ENCODE measurements at places on chromosomes 16 and 17. TPM values are rescaled to one million over a fixed set of nuclear protein-coding genes. Genes with fewer than 3 reads are reported as not detected.

DNA sequence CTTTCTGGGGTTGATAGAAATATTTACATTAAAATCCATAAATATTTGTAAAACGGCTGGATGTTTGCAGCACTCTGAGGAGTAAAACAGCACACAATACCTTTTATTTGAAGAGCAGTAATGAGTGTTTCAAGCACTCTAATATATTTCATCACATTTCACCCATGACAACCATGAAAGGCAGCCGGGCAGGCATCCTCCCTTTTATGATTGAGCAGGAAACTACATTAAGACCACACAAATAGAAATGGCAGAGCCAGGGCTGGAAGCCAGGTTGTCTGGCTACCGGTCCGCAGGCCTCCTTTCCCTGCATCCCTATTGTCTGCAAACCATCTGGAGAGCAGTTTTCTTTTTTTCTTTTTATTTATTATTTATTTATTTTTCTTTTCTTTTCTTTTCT lies 23.1 kb upstream of the GPRC5C start:
- no peaks in the 10 kb centered on the region for H3K27me3 ChIP-seq
- H3K36me3 ChIP-seq, result no peaks in the 10 kb centered on the region
- no peaks in the 10 kb centered on the region for H3K4me1 ChIP-seq
- no peak overlapping the region for H3K4me3 ChIP-seq
- H3K27ac ChIP-seq, result no peak overlapping the region
- DNase-seq, result no peak

GRCh38 chr17:79027925-79028491 lies 4.0 kb downstream of the C1QTNF1 start:
- H3K27me3 ChIP-seq, result no peaks in the 10 kb centered on the region
- peak; percentile 83 for DNase-seq

GRCh38 chr17:10042589-10043244 lies 137.6 kb upstream of the RCVRN start:
- no peak for DNase-seq
- H3K4me1 ChIP-seq, result no peaks in the 10 kb centered on the region
- no peak overlapping the region for H3K4me3 ChIP-seq
- H3K27me3 ChIP-seq, result no peaks in the 10 kb centered on the region
- H3K36me3 ChIP-seq, result no peaks in the 10 kb centered on the region

- no peak overlapping the region for H3K4me3 ChIP-seq
- no peaks in the 10 kb centered on the region for H3K36me3 ChIP-seq
- DNase-seq, result no peak
- H3K4me1 ChIP-seq, result no peaks in the 10 kb centered on the region
- H3K27me3 ChIP-seq, result no peaks in the 10 kb centered on the region
These were observed 5.2 kb upstream of the CMTM2 start for GRCh38 chr16:66574081-66574480.

DNA sequence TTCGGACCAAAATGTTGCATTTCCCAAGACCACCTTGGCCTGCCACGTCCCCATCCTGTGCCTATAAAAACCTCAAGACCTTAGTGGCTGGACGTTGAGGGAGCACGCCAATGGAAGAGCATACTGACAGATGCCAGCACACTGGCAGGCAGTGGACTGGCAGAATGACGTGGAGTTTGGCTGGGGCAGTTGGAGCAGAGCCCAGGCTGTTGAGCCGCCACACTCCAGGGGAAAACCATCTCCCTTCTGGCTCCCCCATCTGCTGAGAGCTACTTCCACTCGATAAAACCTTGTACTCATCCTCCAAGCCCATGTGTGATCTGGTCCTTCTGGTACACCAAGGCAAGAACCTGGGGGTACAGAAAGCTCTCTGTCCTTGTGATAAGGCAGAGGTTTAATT lies 494.1 kb downstream of the CDH11 start:
- no peaks in the 10 kb centered on the region for H3K36me3 ChIP-seq
- no peaks in the 10 kb centered on the region for H3K27me3 ChIP-seq
- H3K4me3 ChIP-seq, result no peak overlapping the region
- DNase-seq, result no peak

DNA sequence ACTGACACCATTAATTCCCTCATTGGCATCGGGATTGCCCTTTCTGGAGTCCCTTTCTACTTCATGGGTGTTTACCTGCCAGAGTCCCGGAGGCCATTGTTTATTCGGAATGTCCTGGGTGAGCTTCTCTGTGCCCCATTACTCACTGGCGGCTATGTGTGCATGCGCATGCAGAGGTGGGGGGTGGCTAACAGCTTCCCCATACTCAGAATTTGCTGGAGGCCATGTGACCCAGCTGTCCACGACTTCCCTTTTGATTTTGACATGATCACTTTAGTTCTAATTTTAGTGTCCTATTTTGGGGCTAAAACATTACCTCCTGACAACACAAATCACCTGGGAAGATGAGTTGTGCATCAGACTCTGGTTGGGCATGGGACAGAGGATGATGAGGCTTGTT lies 14.1 kb downstream of the SLC7A6OS start:
- no peaks in the 10 kb centered on the region for H3K27me3 ChIP-seq
- no peak for DNase-seq
- no peak overlapping the region for H3K27ac ChIP-seq
- H3K36me3 ChIP-seq, result peaks cover 79% of the 10 kb centered on the region

The WFDC1 gene
- 126 TPM for total RNA-seq

DNA sequence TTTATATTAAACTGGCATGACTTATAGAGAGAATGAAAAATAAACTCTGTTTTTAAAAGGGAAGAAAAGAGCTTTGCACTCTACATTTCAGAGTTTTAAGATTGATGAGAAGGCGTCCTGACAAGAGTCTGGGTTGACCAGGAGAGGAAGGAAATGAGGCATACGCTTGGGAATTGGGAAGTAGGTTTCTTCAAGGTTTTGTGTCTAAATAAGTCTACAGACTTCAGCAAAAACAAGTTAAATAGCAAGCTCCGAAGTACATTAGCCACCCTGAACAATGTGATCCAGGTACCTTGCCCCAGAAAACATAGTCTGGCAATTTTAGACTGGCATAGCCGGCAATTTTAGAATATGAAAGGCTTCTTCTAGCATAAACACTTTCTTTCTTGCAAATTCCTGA lies 28.5 kb upstream of the CCDC182 start:
- no peak overlapping the region for H3K4me3 ChIP-seq
- H3K4me1 ChIP-seq, result no peaks in the 10 kb centered on the region
- H3K27ac ChIP-seq, result no peak overlapping the region
- no peak for DNase-seq

GRCh38 chr17:32870969-32871368 lies 6.0 kb downstream of the MYO1D start:
- no peak for DNase-seq
- no peaks in the 10 kb centered on the region for H3K36me3 ChIP-seq
- H3K4me1 ChIP-seq, result peaks cover 15% of the 10 kb centered on the region
- peak overlapping the region; percentile 58 for H3K27ac ChIP-seq

DNA sequence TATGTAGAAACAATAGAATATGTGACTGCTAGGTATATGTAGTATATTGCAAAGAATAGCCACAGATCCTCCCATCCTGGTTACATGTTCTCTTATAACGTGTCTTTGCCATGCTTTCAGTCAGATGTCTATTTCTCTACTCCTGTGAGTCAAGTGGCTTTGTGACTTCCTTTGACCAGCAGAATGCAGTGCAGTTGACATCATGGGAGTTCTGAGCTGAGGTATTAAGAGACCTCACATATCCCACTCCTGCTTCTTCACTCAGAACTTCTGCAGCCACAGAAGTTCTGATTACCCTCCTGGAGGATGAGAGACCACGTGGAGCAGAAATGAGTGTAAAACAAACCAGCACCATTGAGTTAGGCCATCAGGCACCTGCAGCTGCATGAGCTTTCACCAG lies 222.5 kb downstream of the PRKCA start:
- no peaks in the 10 kb centered on the region for H3K4me1 ChIP-seq
- H3K36me3 ChIP-seq, result no peaks in the 10 kb centered on the region
- no peaks in the 10 kb centered on the region for H3K27me3 ChIP-seq
- no peak overlapping the region for H3K27ac ChIP-seq
- no peak for DNase-seq

GRCh38 chr16:85086347-85087291 lies 25.7 kb downstream of the CIBAR2 start:
- H3K4me1 ChIP-seq, result peaks cover 7% of the 10 kb centered on the region

The LSM12 gene
- 12.5 TPM for total RNA-seq

GRCh38 chr16:84277244-84277823 lies 17.3 kb upstream of the WFDC1 start:
- DNase-seq, result peak; percentile 70
- H3K27me3 ChIP-seq, result no peaks in the 10 kb centered on the region
- no peak overlapping the region for H3K27ac ChIP-seq

DNA sequence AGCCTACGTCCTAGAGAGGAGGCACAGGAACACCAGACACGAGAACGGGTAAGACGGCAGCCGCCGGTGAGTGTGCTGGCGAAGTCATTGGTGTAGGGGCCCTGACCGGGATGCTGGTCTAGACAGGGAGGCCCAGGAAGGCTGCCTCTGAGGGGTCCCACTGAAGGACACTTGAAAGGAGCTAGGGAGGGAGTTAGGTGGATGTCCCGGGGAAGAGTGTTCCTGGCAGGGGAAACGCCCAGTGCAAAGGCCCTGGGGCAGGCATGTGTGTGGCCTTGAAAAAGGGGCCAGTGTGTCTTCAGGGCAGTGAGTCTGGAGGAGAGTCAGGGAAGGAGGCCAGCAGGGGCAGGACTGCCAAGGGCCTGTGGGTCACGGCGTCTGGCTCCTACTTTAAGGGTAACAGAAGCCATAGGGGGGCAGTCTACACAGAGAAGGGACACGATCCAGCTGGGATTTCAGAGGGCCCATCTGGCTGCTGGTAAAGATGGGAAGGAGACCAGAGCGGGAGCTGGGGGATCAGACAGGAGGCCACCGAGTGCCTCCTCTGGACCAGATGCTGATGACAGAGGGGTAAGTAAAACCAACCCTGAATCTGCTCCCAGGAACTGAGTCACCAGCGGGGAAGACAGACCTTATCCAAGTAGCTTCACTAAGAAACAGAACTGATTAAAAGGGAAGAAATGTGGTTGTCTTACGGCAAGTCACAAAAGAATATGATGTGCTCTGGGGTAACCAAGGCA lies 115.9 kb downstream of the LITAF start:
- H3K27ac ChIP-seq, result no peak overlapping the region
- no peaks in the 10 kb centered on the region for H3K4me1 ChIP-seq
- H3K27me3 ChIP-seq, result no peaks in the 10 kb centered on the region
- DNase-seq, result no peak
- no peaks in the 10 kb centered on the region for H3K36me3 ChIP-seq

- no peak overlapping the region for H3K27ac ChIP-seq
- H3K27me3 ChIP-seq, result no peaks in the 10 kb centered on the region
- DNase-seq, result no peak
These were observed 6.9 kb downstream of the MYO19 start for GRCh38 chr17:36527621-36528250.

DNA sequence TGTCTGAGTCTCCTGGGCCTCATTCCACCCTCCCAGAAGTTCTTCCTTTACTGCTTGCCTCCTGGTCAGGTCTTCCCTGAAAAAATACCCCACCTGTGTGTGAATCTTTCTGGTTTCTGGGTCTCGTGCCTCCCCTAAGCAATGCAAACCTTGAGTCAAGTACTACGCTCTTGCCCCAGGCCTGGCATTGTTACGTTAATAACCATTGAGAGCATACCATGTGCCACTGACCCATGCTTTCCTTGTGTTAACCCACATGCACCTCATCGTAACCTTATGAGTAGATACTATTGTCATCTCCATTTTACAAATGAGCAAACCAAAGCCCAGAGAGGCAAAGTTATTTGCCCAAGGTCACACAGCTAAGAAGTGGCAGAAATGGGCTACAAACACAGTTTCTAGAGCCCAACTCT lies 25.4 kb upstream of the TOB1 start:
- H3K27me3 ChIP-seq, result no peaks in the 10 kb centered on the region
- H3K4me1 ChIP-seq, result no peaks in the 10 kb centered on the region
- no peak overlapping the region for H3K27ac ChIP-seq
- H3K4me3 ChIP-seq, result no peak overlapping the region

The CBX1 gene
- 20.2 TPM for total RNA-seq

- no peaks in the 10 kb centered on the region for H3K36me3 ChIP-seq
- H3K4me1 ChIP-seq, result no peaks in the 10 kb centered on the region
- no peaks in the 10 kb centered on the region for H3K27me3 ChIP-seq
- no peak overlapping the region for H3K4me3 ChIP-seq
These were observed 84.3 kb downstream of the TMEM132E start for GRCh38 chr17:34663714-34664113.

DNA sequence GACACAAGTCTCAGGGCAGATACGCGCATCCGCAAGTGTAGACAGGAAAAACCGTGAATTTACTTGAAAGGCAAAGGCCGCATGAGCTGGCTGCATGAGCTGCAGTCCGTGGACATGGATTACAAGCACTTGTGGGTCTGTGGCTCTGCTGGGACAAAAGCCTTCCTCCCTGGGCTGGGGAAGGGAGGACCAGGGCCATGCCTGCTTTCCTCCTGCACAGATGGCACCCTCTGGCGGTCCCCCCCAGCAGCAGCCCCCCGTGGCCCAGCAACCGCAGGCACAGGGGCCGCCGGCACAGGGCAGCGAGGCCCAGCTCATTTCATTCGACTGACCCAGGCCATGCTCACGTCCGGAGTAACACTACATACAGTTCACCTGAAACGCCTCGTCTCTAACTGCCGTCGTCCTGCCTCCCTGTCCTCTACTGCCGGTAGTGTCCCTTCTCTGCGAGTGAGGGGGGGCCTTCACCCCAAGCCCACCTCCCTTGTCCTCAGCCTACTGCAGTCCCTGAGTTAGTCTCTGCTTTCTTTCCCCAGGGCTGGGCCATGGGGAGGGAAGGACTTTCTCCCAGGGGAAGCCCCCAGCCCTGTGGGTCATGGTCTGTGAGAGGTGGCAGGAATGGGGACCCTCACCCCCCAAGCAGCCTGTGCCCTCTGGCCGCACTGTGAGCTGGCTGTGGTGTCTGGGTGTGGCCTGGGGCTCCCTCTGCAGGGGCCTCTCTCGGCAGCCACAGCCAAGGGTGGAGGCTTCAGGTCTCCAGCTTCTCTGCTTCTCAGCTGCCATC lies 1.7 kb upstream of the MRPL12 start:
- H3K4me1 ChIP-seq, result peaks cover 19% of the 10 kb centered on the region
- H3K27me3 ChIP-seq, result no peaks in the 10 kb centered on the region
- DNase-seq, result no peak

- H3K27ac ChIP-seq, result no peak overlapping the region
- H3K4me1 ChIP-seq, result no peaks in the 10 kb centered on the region
- no peaks in the 10 kb centered on the region for H3K36me3 ChIP-seq
- DNase-seq, result no peak
- H3K4me3 ChIP-seq, result no peak overlapping the region
These were observed 2.6 kb upstream of the TMEM219 start for GRCh38 chr16:29959293-29959692.

Data from ascending aorta (tissue), 2 donors.